ENCODE measurements at places on chromosomes 5 and 9.

DNA sequence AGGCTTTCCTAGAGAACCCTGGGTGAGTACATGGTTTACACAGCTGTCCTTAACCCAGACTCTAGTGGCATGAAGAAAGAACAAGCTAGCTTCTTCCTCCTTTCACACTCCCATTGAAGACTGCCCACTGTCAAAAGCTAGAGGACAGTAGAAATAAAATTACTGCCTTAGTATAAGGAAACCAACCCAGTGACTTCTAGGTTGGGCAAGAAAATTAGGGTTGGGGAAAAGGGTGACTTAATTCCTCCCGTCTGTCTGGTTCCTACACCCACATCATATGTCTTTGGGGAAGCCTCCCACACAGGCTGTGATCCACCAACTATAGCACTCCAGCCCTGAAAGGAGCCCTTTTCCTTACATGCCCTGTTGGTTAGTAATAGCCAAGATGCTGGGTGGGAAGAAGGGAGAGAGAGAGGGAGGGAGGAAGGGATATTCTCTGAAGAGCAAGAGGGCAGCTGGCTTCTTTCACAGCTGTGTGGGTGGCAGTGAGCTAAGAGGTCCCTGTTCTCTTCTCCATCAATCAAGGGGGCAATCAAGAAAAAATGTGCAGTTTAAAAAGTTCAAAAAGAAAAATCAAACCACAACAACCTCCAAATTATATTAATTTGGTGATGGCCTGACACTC, 21.7 kb downstream of the HBEGF start:
- no peak for DNase-seq

GRCh38 chr5:53381-54174, 38.4 kb upstream of the PLEKHG4B start:
- DNase-seq, result no peak

DNA sequence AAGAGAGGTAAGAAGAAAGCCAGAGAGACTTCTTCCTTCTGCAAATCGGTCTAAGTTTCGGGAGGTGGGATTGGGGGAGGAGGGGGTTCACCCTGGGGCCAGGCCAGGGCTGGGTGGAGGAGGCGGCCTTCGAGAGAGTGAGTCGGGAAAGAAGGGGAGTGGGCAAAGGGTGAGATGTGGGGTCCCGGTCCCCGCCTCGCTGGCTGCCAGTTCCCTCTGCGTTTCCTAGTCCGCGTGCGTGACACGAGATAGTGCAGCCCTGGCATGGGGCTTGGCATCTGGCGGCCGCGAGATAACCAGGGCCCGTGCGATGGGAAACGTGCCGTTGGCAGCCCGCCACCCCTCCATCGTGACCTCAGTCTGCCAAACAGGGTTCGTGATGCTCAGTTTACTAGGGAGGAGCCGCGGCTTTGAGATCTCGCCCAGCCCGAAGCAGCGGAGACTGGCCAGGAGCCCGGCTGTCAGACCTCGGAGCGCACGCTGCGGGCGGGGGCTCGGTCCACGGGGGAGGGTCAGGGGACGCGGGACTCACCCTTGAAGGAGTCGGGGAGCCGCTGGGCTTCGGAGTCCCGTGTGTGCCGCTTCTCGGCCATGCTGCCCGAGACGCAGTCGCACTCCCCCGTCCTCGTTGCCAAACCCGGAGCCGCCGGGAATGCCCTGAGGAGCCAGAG, at the start of gene STOM:
STOM (minus strand) TSS at position 656 of the 671 bp plus-strand sequence; CDS start at position 593, 63 bp downstream.
- peak; percentile 71 for DNase-seq

- no peak for DNase-seq
Observed at GRCh38 chr5:143582176-143582575, 178.7 kb upstream of the NR3C1 start.

DNA sequence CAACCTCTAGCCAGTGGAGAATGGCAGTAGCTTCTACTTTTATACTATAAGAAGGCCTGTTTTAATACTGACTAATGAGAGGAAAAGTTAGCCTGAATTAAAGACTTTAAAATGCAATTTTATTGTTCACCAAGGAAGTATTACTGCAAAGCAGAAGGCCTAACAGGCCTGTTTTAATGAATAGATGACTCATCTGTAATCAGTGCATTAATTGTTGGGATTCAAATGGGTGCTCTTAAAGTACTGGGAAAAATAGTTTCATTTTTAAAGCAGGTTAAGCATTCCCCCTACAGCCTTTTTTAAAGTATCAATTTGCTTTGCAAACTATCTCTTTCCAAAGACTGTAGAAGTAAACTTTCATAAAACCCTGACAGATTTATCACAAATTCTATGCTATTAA, 147.7 kb downstream of the SIL1 start:
- no peak for DNase-seq

DNA sequence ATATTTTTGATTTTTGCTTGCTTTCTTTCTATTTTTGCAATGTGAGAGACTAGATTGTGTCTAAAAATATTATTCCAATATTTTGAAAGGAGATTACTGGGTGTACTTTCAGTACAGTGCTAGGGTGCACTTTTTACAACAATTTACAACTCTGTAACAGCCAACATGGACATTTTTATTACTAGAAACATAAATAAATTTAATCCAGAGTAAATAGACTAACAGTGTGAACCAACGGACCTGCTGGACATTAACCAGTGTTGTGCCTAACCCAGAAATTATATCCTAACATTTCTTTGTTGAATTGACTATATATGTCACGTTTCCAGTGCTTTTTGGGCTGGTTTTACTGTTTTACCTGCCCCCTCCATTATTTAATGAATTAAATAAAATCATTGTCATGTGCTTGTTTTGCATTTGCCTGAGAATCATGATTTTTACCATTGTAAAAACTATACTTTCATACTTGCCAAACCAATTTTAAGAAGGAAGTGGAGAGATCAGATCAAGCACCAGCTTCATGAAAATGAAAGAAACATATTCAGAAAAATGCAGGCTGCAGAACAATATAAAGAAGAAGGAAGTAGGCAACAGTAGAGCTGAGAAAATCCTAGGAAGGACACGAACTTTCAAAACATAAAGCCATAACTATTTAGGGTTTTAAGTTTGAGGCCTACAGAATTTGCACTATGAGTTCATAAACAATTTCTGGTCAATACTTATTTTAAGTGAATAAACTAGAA, 400.8 kb upstream of the PIK3R1 start:
- no peak for DNase-seq

GRCh38 chr5:132013006-132013689, 1.7 kb upstream of the ACSL6 start:
- no peak for DNase-seq

GRCh38 chr5:17157916-17158529, 59.4 kb upstream of the BASP1 start:
- no peak for DNase-seq

- no peak for DNase-seq
Observed at GRCh38 chr9:328453-328852, 113.8 kb downstream of the DOCK8 start.

GRCh38 chr9:37036776-37037502, 2.9 kb upstream of the PAX5 start:
- no peak for DNase-seq

GRCh38 chr9:89422151-89422975, 75.5 kb downstream of the SEMA4D start:
- DNase-seq, result no peak

DNA sequence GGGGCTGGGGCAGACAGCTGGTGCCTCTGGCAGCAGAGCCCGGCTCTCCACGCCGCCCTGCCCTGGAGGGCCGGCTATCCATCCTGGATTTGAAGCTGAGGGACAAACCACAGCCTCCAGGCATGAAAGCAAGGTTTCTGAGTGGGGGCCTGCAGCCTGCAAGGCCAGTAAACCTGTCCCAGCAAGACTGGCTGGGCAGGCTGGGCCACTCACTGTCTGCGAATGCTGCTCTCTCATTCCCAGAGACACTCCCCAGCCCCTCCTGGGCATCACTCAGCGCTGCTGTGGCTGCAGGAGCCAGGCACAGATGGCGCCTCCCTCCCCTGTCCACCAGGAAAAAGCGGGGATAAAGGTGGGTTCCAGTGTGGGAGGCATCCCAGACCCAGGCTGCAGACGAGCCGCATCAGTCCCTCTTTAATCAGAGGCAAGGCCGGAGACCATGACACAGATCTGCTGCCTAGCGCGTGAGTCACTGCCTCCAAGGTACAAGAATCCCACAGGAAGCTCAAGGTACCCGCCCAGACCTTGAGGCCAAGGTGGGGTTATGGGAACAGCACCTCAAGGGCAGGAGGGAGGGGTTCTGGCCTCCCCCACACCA, 118.0 kb downstream of the VAV2 start:
- no peak for DNase-seq

- DNase-seq, result no peak
Observed at GRCh38 chr5:39342460-39342859, 21.8 kb downstream of the C9 start.

- DNase-seq, result no peak
Observed at GRCh38 chr9:97930972-97931371, 7.0 kb downstream of the HEMGN start.

DNA sequence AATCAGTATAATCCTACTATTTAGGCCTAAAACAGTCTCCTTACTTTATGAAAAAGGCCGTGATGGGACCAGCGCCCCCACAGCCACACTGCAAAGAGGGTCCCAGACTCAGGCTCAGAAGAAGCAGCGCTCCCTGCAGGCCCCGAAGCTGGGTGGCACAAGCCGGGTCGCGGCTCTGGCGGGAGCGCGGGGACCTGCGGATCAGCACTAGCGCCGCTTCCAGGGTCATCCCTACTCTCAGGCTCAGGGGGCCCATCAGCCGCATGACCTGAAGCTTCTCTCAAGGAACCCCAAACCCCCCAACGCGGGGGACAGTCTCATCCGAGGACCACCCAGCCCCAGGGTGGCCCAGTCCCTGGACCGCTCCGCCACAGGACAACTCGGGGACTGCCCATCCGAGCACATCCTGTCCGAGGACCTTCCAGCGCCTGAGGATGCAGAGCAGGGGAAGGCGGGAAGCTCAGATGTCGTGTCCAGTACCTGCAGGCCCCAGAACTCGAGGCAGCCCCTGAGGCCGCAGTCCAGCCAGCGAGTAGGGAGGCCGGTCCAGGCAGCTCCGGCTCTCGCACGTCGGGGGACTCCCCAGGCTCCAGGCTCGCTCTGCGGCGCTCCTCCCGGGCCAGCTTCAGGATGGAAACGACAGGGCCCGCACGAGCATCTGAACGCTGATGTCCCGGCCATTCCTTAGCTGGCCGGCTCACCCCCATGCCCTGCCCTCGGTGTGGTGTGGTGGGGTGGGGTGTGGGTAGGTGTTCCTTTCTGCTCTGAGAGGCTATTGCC, 32.4 kb upstream of the CDK20 start:
- no peak for DNase-seq

GRCh38 chr5:133304178-133304577, 252.4 kb downstream of the HSPA4 start:
- no peak for DNase-seq

DNA sequence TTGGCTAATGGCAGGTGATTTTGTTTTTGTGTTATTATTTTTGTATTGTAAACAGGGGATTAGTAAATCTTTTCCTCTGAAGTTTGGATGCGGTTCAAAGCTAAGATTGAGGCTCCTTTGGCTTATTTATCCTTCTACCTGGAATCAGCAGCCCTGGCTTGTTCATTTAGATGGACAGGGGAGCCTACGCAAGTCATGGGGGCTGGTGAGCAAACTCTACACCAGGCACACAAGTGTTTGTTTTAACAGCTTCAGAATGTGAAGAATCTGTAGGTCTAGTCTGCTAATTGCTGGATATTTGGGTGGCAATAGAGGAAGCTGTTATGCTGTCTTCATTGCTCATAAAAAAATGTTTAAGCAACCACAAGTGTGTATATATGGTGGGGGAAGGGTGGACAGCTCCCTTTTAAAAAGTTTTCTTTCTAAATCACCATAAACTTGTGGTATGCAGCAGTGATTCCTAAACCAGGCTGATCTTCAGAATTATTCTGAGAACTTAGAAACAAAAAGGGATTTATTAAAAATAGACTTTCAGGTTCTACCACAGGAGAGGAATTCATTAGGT, 20.7 kb downstream of the ZNF462 start:
- DNase-seq, result no peak

Data from central memory CD8-positive, alpha-beta T cell (primary cell).